ENCODE measurements at places on chromosomes 2 and 18. TPM values are rescaled to one million over a fixed set of nuclear protein-coding genes. Genes with fewer than 3 reads are reported as not detected.

GRCh38 chr2:233700028-233700635 lies 7.4 kb downstream of the UGT1A6 start:
- no peak overlapping the region for H3K4me3 ChIP-seq
- no peaks in the 10 kb centered on the region for H3K36me3 ChIP-seq
- peak overlapping the region; percentile 15 for H3K27ac ChIP-seq
- peak; percentile 31 for DNase-seq

- H3K36me3 ChIP-seq: no peaks in the 10 kb centered on the region
- DNase-seq: no peak
- H3K4me1 ChIP-seq: no peaks in the 10 kb centered on the region
Observed at GRCh38 chr2:111957872-111958354, 59.5 kb downstream of the MERTK start.

GRCh38 chr18:46069524-46069923 lies 2.5 kb downstream of the PSTPIP2 start:
- H3K4me1 ChIP-seq: peaks cover 16% of the 10 kb centered on the region
- no peaks in the 10 kb centered on the region for H3K27me3 ChIP-seq
- H3K36me3 ChIP-seq: no peaks in the 10 kb centered on the region
- no peak overlapping the region for H3K4me3 ChIP-seq
- no peak for DNase-seq

IL36G gene
- not detected for total RNA-seq

GRCh38 chr2:178404368-178404767 lies 46.6 kb downstream of the PRKRA start:
- H3K27me3 ChIP-seq: no peaks in the 10 kb centered on the region
- H3K27ac ChIP-seq: no peak overlapping the region
- no peaks in the 10 kb centered on the region for H3K4me1 ChIP-seq
- no peaks in the 10 kb centered on the region for H3K36me3 ChIP-seq

- no peaks in the 10 kb centered on the region for H3K36me3 ChIP-seq
- no peak for DNase-seq
- H3K4me3 ChIP-seq: no peak overlapping the region
Observed at GRCh38 chr2:88874063-88874657, 182.7 kb downstream of the RPIA start.

POTEJ gene
- total RNA-seq: 0.60 TPM

DNA sequence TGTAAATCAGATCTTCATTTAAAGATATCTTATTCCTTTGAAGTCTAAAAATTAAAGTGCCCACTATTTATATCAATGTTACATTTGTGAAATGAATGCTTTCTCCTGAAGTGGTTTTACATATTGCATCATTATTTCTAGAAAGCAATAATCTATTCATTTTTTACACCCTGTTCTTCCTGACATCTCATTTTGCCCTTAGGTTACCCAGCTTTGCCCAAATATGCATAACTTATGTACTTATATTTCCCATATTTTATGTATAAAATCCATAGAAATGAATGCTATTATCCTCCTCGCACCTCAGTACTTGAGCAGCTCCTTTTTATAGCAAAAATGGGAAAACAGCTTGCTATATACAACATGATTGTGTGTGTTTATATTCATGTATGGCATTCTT lies 396.5 kb upstream of the DSEL start:
- no peak overlapping the region for H3K27ac ChIP-seq
- no peaks in the 10 kb centered on the region for H3K4me1 ChIP-seq
- H3K27me3 ChIP-seq: no peaks in the 10 kb centered on the region
- no peak overlapping the region for H3K4me3 ChIP-seq
- DNase-seq: no peak
- no peaks in the 10 kb centered on the region for H3K36me3 ChIP-seq

DNA sequence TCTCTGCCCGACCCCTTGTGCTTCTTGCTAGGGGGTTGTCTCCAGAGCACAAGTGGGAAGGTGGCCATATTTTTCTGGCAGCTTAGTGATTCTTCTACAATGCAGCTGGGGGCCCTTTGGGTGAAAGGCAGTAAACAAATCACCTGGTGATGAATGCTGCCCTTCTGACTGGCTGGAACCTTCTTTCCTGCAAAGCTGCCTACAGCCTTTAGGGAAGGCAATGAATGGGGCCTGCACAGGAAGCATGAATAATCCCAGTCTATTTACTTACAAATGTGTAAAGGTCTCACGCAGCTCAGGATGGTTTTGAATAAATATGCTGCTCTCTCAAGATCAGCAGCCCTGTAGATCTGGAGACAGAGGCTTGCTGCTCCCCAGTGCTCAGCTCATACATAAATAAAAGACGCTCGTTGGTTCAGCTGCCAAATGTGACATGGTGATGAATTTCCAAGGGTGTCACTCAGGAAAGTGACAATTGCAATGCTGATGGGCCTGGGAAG lies 289.2 kb downstream of the TDRD15 start:
- H3K4me3 ChIP-seq: no peak overlapping the region
- H3K36me3 ChIP-seq: no peaks in the 10 kb centered on the region
- H3K4me1 ChIP-seq: no peaks in the 10 kb centered on the region
- no peaks in the 10 kb centered on the region for H3K27me3 ChIP-seq

DNA sequence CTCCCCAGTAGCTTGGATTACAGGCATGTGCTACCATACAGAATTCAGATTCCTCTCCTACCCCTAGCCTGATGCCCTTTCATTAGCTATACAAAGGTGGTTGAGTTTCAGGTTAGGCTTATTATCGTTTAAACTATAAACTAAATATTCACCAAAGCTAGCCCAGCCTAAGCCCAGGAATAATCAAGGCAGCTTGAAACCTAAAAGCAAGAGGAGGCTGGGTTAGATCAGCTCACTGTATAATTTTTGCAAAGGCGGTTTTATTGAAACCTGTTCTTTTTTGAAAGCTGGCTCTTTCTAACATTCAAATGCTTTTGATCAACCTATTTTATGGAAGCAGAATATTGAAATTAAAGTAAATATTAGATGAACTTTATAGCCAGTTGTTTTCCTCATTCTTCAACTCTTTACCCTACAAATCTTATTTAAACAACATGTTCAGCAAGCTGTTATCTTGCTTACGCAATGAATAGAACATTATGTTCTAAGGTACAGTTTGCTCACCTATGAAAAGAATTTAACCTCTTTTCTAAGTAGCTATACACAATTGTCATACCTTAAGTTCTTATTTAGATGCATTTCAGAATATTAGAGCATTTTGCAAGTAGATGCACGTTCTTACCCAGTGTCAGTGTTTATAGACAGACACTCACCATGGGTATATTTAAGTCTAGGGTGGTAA lies 241.6 kb downstream of the NEDD4L start:
- H3K27me3 ChIP-seq: no peaks in the 10 kb centered on the region
- peak overlapping the region; percentile 80 for H3K27ac ChIP-seq
- no peak overlapping the region for H3K4me3 ChIP-seq
- DNase-seq: no peak
- H3K36me3 ChIP-seq: no peaks in the 10 kb centered on the region

CRYGD gene
- total RNA-seq: not detected

CYRIA gene
- 0.20 TPM for total RNA-seq

OLA1 gene
- 41.8 TPM for total RNA-seq

GRCh38 chr2:65390134-65390533 lies 42.3 kb downstream of the SPRED2 start:
- peaks cover 9% of the 10 kb centered on the region for H3K4me1 ChIP-seq
- H3K27me3 ChIP-seq: no peaks in the 10 kb centered on the region
- no peaks in the 10 kb centered on the region for H3K36me3 ChIP-seq
- DNase-seq: peak; percentile 71
- H3K27ac ChIP-seq: no peak overlapping the region

ASB3 gene
- 18.9 TPM for total RNA-seq

AUP1 gene
- 167 TPM for total RNA-seq

MFSD2B gene
- 0.16 TPM for total RNA-seq

SH3YL1 gene
- 344 TPM for total RNA-seq

DNA sequence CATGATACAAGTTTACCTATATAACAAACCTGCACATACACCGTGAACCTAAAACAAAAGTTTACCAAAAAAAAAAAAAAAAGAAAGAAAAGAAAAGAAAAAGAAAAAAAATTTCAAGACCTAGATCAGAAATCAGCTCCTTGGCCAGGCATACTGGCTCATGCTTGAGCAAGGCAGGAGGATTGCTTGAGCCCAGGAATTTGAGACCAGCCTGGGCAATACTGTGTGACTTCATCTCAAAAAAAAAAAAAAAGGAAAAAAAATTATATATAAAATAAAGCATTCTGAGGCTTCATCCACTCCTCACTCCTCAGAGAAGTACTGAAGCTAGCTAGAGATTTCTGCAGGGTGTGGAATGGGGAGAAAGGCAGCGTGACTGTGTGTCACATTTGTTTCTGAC lies 11.8 kb upstream of the PROC start:
- no peaks in the 10 kb centered on the region for H3K36me3 ChIP-seq
- H3K4me3 ChIP-seq: no peak overlapping the region
- no peak for DNase-seq
- H3K27ac ChIP-seq: no peak overlapping the region
- H3K27me3 ChIP-seq: no peaks in the 10 kb centered on the region

CXCR4 gene
- 12.8 TPM for total RNA-seq

TMEM87B gene
- total RNA-seq: 21.9 TPM

HOXD9 gene
- total RNA-seq: 3.0 TPM

GRCh38 chr2:109703077-109703476 lies 88.9 kb downstream of the SOWAHC start:
- no peaks in the 10 kb centered on the region for H3K27me3 ChIP-seq
- no peak for DNase-seq
- H3K4me1 ChIP-seq: peaks cover 26% of the 10 kb centered on the region
- H3K4me3 ChIP-seq: no peak overlapping the region
- H3K36me3 ChIP-seq: no peaks in the 10 kb centered on the region
- H3K27ac ChIP-seq: peak overlapping the region; percentile 34

GRCh38 chr18:28834889-28835288 lies 658.0 kb upstream of the CDH2 start:
- no peaks in the 10 kb centered on the region for H3K36me3 ChIP-seq
- H3K27ac ChIP-seq: no peak overlapping the region
- H3K4me1 ChIP-seq: no peaks in the 10 kb centered on the region
- H3K4me3 ChIP-seq: no peak overlapping the region
- H3K27me3 ChIP-seq: no peaks in the 10 kb centered on the region

GRCh38 chr2:3637311-3637675 lies 20.7 kb upstream of the ALLC start:
- no peak for DNase-seq
- no peak overlapping the region for H3K4me3 ChIP-seq
- no peaks in the 10 kb centered on the region for H3K36me3 ChIP-seq
- no peaks in the 10 kb centered on the region for H3K27me3 ChIP-seq

DNA sequence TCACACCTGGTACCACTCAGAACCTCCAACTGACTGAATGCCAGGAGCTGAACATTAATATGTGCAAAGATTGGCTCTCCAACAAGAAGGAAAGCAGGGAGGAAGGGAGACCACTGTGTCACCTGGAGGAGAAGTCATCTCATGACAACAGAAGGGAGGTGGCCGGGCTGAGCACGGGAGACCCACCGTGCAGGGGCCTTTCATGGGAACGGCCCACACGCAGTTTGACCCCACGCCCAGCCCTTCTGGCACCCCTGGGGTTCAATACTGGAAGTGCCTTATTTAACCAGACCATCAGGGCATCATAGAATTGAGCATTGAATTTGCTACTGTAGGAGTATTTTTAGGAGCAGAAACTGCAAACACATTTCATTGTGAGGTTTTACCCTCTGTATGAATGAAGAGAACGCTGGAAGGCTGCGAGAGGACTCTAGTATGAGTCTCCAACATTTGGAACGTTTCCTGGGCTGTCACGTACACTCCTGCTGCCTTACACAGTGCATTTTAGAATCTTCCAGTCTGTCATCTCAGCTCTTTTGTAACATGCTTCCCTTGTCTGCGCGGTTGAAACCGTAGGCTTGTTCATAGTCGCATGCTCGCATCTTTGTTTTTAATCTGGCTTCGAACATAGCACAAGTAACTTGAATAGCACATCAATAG lies 132.1 kb downstream of the NFATC1 start:
- DNase-seq: no peak
- H3K4me1 ChIP-seq: no peaks in the 10 kb centered on the region
- no peaks in the 10 kb centered on the region for H3K36me3 ChIP-seq

GRCh38 chr2:43346602-43347567 lies 120.5 kb upstream of the ZFP36L2 start:
- no peak for DNase-seq
- no peaks in the 10 kb centered on the region for H3K36me3 ChIP-seq
- no peak overlapping the region for H3K4me3 ChIP-seq
- no peaks in the 10 kb centered on the region for H3K27me3 ChIP-seq

GATA6 gene
- 76.3 TPM for total RNA-seq

TCF23 gene
- total RNA-seq: not detected

DNA sequence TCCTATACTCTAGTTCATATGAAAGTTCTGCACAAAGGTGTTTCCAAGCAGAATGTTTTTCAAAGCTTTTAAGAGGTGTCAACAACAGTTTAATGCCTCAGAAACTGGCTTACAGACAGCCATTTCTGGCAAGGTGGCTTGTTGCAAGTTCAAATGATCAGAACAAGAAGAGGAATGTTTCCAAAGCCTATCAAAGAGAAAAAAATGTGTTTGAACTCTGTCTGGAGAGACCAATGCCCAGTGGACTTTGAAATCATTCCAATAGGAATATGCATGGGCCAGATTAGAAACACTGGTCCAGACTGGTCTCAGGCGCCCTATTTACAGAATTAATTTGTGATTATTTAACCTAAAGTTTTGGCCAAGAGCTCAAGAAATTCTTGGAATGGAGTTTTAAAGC lies 106.2 kb downstream of the CPS1 start:
- no peaks in the 10 kb centered on the region for H3K4me1 ChIP-seq
- H3K27ac ChIP-seq: no peak overlapping the region
- no peak for DNase-seq
- no peaks in the 10 kb centered on the region for H3K27me3 ChIP-seq
- no peak overlapping the region for H3K4me3 ChIP-seq

SLC4A5 gene
- total RNA-seq: 0.37 TPM

CYS1 gene
- total RNA-seq: 2.9 TPM

SALL3 gene
- not detected for total RNA-seq

- no peaks in the 10 kb centered on the region for H3K4me1 ChIP-seq
- H3K27ac ChIP-seq: no peak overlapping the region
- H3K36me3 ChIP-seq: no peaks in the 10 kb centered on the region
- DNase-seq: no peak
- no peak overlapping the region for H3K4me3 ChIP-seq
Observed at GRCh38 chr2:59032499-59032898, 791.4 kb upstream of the FANCL start.

DNA sequence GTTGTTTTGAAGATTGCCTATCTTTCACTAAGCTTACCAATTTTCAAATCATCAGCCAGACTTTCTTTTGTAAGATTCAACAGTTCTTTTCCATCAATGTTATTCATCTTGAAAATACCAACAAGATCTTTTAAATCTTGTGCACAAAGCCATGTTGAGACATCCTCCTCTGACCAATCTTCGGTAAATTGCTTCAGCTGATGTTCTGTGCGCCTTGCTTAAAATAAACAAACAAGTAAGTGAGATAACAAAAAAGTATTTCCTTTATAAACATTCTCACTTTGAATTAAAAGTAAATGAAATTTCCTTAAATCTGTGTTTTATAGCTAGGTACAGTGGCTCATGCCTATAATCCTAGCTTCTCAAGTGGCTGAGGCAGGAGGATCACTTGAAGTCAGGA lies 30.3 kb downstream of the WDSUB1 start:
- H3K27me3 ChIP-seq: no peaks in the 10 kb centered on the region
- no peaks in the 10 kb centered on the region for H3K4me1 ChIP-seq
- no peak for DNase-seq
- no peaks in the 10 kb centered on the region for H3K36me3 ChIP-seq
- no peak overlapping the region for H3K27ac ChIP-seq
